ENCODE measurements at places on chromosomes 1 and 21. TPM values are rescaled to one million over a fixed set of nuclear protein-coding genes. Genes with fewer than 3 reads are reported as not detected.

The PHACTR4 gene
- polyA plus RNA-seq: 27.5 TPM

The SPATA21 gene
- polyA plus RNA-seq: 0.13 TPM

The PLXNA2 gene
- 34.0 TPM for polyA plus RNA-seq

The KRTAP26-1 gene
- polyA plus RNA-seq: not detected

The IRF6 gene
- polyA plus RNA-seq: 1.1 TPM

The ABCA4 gene
- 0.47 TPM for polyA plus RNA-seq

The PHGDH gene
- 94.4 TPM for polyA plus RNA-seq

The SLC44A3 gene
- 4.0 TPM for polyA plus RNA-seq

The FOXD3 gene
- polyA plus RNA-seq: 9.5 TPM

The HEYL gene
- 69.5 TPM for polyA plus RNA-seq

The PGBD5 gene
- polyA plus RNA-seq: 5.8 TPM

The GNG12 gene
- polyA plus RNA-seq: 37.8 TPM

The CHD5 gene
- 0.12 TPM for polyA plus RNA-seq

Measured in muscle of leg (tissue), 16 donors.